ENCODE measurements at places on chromosomes 12 and 14.

DNA sequence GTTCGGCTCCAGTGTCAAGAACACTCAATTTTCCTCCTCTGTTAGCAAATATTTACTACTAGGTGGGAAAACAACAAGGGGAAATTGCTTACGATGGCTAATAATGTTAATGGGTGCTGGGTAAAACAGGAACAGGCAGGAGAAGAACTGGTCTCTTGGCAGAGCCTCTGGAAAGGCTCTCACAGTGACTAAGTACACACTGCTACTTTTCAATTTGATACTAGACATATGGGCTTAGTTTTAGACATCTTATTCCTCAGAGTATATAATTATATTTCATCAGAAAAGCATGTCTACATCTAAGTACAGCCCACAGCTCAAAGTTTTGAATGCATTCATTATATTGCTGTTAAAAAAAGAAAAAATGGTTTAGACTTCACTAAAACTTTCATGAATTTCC is 65.4 kb upstream of the SAV1 start:
- DNase-seq, result no peak

GRCh38 chr14:105471297-105471821 is 3.3 kb upstream of the CRIP2 start:
- DNase-seq, result no peak

DNA sequence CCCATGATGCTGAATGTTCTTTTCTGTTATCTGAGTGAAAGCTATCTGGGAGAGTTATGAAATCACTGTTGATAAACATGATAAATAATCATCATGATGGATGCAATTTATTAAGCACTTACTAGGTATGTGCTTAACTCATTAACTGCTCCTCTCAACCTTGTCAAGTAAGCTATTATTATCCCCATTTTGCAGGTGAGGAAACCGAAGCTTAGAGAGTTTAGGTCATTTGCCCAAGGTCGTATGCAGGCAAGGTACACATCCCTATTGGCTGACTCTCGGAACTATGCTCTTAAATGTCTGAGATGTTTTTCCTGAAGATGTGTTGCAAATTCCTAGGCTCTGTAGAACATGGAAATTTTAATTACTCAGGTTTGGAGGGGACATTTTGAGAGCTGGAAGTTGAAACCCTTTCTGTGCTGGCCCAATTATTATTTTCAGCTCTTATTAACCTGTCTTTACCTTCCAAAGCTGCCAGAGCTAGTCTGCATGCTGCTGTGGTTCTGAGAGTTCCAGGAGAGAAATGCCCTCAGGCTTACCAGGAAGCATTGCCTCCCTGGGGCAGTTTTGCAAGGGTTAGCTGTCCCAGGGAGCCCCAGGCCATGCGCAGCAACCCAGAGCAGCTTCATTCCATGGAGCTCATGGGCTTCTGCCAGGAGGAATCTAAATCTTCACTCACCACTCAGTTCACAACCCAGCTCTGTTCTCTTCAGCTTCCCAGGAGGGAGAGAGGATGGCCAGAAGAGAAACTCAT is 55.6 kb upstream of the OAS1 start:
- no peak for DNase-seq

DNA sequence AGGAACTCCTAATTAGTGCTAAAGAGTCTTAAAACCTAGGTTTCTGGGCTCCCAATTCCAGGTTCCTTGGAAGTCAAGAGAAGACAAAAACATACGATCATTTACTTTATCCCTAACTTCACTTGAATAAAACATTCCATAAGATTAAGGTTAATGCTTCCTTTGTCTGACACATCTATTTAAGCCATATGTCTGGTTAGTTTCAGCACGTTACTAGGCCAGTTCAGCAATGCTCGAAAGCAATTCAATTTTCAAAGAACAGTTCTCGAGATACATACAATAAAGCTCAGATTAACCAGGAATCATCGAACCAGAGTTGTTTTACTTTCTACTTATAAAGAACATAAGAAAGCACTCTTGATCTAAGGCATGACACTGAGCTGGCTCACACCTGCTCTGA is 68.0 kb upstream of the POC1B start:
- no peak for DNase-seq

GRCh38 chr14:69945912-69946311 is 66.7 kb downstream of the SMOC1 start:
- no peak for DNase-seq

- DNase-seq, result no peak
These were observed 9.1 kb downstream of the ULK1 start for GRCh38 chr12:131903270-131904255.

GRCh38 chr14:103105580-103106150 is 11.1 kb downstream of the EXOC3L4 start:
- DNase-seq, result no peak

GRCh38 chr14:51082349-51082748 is 12.6 kb downstream of the TRIM9 start:
- DNase-seq, result no peak

DNA sequence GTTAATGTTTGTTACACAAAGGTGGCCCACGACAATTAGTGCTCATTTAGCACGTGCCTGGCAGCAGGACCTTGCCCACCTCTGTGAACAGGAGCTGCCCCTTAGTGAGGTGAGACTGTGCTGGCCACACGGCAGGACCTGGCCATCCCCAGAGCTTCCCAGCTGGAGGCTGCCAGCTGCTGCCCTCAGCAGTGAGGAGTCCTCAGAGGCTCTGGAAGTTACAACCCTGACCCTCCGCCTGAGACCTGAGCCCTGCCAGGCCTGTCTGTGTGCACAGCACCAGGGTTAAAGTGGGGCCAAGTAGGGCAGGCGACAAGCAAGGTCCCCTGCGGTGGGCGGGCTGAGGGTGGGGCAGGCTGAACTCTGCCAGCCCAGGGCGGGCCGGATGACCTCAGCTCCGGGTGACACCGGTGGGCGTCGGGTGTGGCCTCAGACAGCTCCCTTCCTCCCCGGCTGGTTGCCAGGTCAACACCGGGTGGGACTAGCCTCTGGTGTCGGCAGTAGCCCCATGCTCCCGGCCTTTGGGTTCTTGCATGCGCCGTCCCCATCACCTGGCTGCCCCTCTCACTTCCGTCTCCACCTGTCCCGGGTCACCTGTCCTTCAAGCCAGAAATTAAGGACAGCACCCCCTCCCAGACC is 9.2 kb upstream of the LBHD2 start:
- DNase-seq, result no peak

Measured in amygdala (tissue), 56 donors.